ENCODE measurements at places on chromosomes 3 and 15.
A peak's percentile ranks its signal among the peaks of the same experiment; 100 is the strongest.

- DNase-seq, result no peak
Observed at GRCh38 chr3:52298149-52299098, 10.8 kb downstream of the GLYCTK start.

GRCh38 chr3:51673802-51674654, 3.0 kb downstream of the TEX264 start:
- no peak for DNase-seq

DNA sequence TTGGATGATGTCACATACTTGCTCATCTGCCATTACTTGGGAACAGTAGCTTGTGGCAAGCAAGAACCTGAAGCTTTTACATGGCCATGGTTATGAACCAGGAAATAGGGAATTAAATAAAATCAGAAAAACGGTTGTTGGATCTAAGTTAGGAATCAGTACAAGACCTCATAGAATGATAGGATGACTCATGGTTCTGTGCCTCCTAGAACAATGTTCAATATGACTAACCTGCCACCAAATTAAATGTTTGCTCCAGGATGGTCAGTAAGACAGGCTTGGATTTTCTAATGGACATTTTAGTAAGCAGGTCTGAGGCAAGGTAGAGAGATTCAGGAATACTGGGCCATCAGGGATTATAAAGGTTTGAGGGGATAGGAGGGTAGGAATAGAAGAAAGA, 218.9 kb downstream of the PLOD2 start:
- no peak for DNase-seq

GRCh38 chr15:70672081-70672480, 91.3 kb downstream of the UACA start:
- DNase-seq, result peak; percentile 46

DNA sequence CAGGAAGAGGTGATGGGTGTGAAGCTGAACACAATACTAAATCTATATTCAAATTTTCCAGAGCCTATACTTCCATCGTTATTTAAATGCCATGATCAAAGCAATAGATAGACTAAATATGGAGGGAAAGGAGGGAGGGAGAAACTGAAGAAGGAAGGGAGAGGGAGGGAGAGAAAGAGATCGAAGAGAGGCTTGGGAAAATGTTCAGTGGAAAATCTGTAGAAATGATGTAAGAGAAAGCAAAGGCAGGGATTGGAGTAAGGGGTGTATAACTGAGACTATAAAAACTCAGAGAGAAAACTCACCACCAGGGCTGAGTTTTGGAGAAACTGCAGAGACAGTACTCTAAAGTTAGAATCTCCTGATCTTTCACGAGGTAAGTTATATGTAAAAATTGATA, at the start of gene OSTN:
TSS of gene OSTN (plus strand) at position 310 of the 400 bp plus-strand sequence. CDS start 13,292 bp downstream, outside the sequence.
- DNase-seq, result no peak

DNA sequence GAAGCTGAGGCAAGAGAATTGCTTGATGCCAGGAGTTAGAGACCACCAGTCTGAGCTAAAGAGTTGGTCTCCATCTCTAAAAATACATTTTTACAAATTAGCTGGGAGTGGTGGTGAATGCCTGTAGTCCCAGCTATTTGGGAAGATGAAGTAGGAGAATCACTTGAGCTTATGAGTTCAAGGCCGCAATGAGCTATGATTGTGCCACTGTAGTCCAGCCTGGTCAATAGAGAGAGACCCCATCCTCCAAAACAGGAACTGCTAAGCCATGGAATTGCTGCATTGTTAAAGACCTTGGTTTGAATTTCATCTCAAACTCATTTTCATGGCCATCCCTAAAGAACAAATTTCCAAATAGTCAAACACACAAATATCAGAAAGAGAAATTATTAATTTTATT, 113.9 kb upstream of the AGTR1 start:
- DNase-seq, result no peak

- no peak for DNase-seq
Observed at GRCh38 chr15:25433118-25433865, 5.5 kb downstream of the UBE3A start.

DNA sequence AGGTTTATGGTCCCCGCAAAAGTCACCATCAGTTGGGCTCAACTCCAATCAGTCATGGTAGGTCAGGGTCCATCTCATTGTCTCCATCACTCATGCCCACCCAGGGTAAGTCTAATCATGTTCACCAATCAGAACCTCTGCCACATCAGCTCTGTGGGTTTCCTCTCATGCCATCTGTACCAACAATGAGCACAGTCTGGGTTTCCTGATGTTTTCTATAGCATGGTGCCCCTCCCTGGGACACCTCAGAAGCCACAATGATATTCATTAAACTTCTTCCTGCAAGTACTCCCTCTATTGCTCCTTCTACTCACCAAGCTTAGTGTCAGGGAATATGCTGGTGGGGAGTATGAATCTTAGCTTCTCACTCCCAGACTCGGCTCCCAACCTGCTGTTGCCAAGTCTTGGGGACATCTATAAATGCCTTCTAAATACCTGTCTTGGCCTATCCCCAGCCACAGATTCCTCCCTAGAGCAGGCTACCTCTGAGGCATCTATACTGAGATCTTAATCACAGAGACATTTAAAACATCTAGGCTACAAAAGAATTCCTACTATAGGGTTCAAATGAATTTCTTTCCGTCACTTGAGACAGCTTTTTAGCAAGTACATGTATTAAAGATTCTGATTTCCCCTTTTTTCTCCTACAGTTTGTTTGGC, 5.0 kb upstream of the CCR2 start:
- no peak for DNase-seq

GRCh38 chr15:63971904-63972303, 74.4 kb downstream of the DAPK2 start:
- DNase-seq, result no peak

DNA sequence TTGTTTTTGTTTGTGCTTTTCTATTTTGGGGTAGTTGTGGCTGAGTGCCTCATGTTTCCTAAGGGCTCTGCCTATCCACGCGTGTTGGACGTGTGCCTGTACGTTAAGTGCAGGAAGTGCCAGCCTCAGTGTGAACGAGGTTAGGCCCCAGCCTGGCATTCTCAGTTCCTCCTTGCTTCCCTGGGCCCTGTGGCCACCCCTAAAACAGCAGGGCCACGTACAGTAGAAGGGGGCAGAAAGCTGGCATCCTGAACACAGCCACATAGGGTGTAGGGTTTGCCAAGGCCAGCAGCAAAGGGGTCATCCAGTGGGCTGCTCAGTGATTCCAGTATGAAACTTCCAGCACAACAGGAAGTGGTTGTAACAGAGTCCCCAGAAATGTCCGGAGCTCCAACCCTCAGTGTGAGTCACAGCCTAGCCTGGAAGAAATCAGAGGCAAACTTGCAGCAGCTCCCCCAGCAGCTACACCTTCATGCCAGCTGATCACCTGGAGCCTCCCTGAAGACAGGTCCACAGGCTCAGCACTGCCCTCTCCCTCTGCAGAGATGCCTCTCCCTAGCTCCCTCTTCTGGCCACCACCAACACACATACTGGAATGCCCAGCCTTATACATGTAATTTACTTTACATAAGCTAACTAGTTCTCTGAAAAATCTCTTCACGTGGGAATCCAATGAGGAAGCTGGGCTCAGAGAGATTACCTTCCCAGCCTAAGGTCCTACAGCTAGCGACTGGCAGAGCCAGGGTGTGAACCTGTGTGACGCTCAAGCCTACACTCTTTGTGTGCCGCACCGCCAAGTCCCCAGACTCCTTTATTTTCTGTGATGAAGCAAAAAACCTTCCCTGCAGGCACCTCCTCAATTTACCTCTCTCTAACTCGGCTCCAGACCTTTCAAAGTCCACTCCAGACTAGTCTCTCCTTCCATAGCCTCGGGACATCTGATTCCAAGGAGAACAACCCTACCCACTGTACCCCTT, 26.6 kb downstream of the ILDR1 start:
- peak; percentile 68 for DNase-seq

GRCh38 chr3:53460326-53460725, 34.1 kb upstream of the CACNA1D start:
- no peak for DNase-seq

DNA sequence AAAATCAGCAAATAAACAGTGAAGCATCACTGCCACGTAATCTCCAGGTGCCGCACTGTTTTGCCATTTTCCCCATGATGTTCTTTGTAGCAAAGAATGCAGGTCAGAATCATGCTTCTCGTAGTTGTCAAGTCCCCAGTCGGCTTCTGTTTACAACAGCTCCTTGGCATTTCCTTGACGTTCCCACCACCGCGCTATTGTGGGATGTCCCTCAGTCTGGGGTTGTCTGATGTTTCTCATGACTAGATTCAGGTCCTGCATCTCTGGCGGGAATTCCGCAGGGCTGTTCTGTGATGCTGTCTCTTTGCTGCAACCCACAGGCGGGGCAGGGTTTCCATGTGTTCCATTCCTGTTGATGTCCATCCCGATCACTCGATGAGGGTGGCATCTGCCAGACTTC, 117.9 kb upstream of the SMAD3 start:
- DNase-seq, result no peak

DNA sequence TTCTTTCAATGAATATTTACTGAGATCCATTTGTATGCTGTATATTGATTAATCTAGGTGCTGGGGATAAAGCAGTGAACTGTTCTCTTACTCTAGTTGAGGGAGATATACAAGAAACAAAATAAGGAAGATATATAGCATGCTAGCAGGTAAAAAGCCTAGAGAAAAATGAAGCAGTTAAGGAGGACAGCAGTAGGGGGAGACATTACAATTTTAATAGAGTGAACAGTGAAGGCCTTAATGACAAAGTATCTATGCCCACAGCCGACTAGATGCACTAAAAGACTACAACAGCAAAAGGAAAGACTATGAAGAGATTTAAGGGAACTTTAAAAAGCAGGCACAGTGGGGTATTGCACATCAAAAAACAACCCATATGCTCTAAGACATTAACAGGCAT, 81.4 kb downstream of the XRN1 start:
- no peak for DNase-seq

All from KG1 (cell line).